Gastroesophageal sphincter (tissue), 4 donors: ENCODE measurements at places on chromosomes 13 and 19.

- ATAC-seq: no peak
Measured at GRCh38 chr13:19596960-19597361, 35.6 kb upstream of the TPTE2 start.

GRCh38 chr19:7505682-7506384 is 10.1 kb upstream of the ZNF358 start:
- ATAC-seq: peak; percentile 17

DNA sequence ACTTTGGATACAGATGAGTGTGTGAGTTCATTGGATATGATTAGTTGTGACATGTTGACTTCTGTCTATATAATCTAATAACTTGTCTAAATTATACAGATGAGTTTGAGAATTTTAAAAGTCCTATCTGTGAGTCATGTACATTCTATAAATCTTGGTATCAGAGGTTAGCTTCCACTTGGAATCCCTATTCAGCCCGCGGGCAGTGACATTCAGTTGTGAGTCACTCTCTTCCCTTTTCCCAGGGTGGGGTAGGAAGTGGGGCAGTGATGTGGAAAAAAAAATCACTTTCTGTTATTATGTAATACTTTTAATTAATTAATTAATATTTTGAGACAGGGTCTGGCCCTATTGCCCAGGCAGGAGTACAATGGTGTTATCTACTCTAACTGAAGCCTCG is 33.0 kb upstream of the ZNF808 start:
- ATAC-seq: no peak

DNA sequence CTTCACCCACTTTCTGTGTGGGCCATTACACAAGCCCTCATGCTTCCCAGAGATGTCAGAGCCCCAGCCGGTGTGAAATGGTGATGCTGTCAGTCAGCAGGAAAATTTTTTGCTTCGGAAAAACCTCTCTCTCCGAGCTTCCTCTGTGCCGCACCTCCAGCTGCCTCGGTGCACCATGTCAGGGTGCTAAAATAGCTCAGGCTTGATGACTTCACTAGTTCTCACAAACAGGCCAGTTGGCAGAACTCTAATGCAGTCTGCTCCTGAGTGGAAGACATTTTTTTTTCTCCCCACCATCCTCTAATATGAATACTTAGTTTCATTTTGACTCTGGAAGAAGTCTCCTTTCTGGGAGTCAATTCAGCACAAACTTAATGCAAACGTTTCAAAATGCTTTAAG is 71.3 kb downstream of the KLF12 start:
- peak; percentile 91 for ATAC-seq

DNA sequence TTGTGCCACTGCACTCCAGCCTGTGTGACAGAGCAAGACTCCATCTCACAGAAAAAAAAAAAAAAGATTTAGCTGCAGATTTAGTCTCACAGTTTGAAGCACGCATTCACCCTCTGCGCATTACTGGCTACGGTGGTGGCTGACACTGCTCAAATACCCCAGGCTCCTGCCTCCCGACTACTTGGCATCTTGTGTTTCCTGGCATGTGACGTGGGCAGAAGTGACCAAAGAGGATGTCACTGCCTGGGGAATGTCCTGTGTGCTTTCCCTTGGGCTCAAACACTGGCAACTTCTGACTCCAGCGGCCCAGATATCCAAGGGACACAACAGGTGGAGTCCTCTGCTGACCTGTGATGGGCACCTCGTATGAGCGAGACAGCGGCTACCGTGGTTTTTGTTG is 24.7 kb upstream of the EIF3G start:
- ATAC-seq: no peak

- no peak for ATAC-seq
Measured at GRCh38 chr13:41457589-41458186, 338 bp downstream of the RGCC start.

DNA sequence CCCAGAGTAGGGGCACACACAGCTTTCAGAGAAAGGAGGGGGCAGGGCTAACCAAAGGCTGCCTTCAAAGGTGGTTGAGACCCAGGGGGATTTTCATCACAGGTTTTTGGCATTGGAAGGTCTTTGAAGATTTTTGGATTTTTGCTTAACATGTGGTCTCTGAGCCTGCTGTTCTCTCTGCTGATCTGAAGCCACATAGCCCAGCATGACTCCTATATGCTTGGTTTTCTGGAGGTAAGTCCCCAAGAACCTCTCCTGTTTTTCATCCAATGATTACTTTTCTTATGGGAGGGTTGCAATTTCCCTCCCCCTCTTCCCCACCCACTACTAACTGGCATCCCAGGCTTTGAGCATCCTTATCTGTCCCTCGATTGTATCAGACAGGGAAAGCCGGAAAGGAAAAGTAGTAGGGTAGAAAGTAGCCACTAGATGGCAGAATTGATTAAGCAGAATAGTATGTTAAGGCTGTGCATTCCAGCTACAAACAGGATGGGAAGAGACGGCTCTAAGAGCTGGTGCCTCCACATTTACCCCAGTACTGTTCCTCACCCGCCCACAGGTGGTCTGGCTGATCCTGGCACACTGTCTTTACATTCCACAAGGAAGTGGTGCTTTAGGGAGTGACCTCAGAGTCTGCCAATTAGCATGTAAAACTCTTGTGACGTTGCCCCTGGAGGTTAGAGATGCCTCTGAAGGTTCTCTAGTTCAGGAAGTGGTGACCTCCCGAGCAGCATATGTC is 218.9 kb upstream of the EDNRB start:
- ATAC-seq: peak; percentile 72

DNA sequence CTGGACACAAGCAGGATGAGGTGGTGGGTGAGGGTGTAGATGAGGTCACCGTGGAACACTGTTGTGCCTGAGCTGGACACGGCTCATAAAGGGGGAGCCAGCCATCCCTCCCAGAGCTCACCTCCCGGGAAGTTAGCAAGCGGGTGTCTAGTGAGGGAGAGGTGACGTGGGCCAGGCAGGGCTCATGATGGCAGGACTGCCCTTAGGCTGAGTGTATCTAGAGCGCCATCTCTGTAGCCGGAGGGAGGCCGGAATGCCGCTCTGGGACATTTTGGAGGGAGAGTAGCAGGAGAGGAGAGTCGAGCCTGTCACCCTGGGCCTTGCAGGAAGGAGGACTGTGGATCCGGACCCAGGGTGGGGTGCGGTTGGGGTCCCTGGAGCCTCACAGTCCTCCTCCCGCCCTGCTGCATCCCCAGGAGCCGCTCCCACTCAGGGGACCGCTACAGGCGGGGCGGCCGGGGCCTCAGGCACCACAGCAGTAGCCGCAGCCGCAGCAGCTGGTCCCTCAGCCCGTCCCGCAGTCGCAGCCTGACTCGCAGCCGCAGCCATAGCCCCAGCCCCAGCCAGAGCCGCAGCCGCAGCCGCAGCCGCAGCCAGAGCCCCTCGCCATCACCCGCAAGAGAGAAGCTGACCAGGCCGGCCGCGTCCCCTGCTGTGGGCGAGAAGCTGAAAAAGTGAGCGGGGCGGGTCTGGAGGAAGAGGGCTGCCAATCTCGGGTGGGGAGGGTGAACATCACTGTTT is 9.2 kb downstream of the ZNF296 start:
- no peak for ATAC-seq

DNA sequence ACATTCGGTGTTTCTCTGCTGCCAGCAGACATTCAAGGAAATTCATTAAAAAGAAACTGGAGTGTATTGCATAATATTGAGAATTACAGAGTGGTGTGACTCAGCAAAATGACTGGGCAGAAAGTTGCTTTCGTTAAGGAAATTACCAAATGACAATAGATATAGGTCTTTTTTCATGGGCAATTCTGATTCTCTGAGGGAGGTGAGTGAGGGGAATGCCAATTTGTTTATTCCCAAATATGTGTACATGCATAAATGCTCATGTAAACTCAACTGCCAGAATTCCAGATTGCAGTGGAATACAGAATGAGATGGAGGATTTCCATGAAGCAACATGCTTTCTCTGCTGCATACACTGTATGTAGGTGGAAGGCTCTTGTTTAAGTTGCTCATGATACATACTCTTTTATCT is 1730.1 kb downstream of the SLITRK5 start:
- no peak for ATAC-seq

DNA sequence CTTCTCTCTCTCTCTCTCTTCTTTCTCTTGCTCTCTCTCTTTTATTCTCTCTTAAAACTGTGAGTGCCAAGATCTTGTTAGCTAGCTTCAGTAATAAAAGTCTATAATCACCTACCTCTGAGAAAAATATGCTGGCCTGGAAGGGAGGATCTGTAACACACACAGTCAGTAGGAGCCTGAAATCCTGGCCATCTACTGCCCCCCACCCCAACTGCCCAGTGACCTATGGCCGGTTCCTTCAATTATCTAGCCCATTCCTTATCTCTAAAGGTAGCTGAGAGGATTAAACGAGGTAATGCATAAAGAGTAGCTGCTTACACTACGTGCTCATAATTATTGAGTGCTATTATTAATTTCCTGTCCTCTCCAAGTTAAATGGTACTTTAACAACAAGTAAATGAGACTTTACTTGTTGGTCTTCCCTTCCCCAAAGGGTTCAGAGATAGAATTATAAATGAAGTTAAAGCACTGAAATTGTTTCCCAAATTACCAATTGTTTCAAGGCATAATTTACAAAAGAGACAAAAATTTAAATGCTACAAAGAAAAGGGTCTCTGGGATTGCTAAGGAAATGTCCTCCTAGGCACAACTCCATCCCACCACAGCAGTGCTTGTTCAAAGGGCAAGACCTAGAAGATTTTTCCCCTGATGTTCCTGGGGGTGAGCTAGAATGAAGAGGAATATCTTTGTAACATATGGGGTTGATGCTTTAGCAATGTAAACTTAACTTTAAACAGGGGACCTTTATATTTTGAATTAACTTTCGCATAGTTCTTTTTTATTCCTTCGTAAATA is 1.8 kb downstream of the LCP1 start:
- ATAC-seq: no peak

DNA sequence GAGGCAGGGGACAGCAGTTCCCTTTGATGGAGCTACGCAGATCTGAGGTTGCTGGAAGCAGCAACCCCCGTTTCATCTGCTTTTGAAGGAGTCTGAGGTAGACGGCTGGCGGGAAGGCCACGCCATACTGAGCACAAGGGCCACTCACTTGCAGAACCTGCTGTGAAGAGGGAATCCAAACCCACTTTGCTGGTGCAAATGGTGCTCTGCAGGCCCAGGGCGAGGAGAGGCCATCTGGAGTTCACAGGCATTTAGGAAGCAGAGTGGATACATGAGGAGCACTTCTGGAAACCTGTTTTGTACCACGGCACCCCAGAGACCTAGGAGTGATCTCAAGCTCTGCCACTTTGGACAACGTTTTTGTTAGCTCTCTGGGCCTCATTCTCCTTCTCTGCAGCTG is 227.8 kb downstream of the UQCRFS1 start:
- no peak for ATAC-seq

DNA sequence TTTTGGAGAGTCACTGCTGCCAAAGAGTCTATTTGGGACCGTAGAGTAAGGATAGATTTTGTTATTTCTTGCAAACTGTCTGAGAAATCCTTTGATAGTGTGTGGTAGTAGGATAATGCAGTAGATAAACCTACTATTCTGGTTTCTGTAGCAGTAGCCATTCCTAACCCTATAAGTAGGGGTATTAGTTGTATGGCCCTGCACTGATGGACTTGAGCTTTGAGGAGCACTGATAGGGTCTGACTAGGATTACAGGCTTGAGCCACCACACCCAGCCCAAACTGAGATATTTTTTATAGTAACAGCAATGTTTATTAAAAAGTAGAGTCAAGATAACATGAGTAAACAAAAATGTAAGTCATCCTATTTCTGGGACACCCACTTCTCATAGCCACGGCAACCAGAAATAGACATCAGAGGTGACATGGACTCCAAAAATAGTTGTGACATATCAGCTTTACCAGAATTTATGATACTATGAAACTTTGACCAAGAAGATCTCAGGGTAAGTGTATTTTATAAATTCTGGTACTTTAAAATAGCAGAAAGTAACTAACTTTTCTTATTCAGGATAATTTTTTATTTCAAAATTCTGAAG is 479.1 kb downstream of the SUCLA2 start:
- no peak for ATAC-seq
